HFFc6 (cell line): ENCODE measurements at places on chromosomes 4 and X. TPM values are rescaled to one million over a fixed set of nuclear protein-coding genes. Genes with fewer than 3 reads are reported as not detected.

DNA sequence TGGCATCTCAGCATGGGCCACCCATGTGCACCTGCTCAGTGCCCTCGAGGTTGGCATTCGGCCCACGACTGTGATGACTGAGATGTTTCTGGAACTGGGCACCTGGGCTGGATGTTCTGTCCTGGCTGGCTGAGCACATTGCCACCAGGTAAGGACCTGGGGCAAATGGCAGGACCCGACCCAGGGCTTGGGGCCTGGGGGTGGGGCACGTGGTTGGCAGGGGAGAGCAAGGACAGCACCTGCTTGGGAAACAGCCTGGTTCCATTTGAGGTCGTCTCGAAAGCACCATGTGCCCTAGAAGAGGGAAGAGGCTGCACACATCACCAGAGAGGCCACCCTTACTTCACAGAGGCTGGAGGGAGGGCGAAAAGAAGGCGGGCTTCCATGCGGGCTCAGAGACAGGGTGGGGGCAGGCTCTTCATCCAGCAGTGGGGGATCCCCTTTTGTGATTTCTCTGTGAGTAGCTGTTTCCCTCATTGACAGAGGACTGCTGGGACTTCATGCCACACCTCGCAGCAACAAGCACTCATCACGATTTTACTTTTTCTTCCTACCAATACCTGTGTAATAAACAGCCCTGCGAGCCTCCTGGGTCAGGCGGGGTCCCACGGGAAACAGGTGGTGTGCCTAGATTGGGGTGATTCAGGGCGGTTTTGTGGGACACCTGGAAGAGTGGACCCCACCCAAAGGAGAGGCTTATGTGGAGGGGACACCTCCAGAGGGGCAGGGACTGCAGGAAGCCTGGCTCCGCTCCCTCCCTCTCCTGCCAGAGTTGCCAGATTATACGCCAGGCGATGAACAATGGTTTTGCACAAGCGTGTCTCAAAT, 12.0 kb downstream of the TMEM187 start:
- no peak overlapping the region for H3K27ac ChIP-seq
- no peak overlapping the region for H3K4me3 ChIP-seq
- H3K4me1 ChIP-seq: peaks cover 12% of the 10 kb centered on the region; the same call in 1 of the 2 replicates
- H3K27me3 ChIP-seq: peaks cover 3% of the 10 kb centered on the region; the same call in 1 of the 2 replicates
- no peaks in the 10 kb centered on the region for H3K36me3 ChIP-seq

The TLR3 gene
- total RNA-seq: 0.21 to 0.52 TPM (median 0.51 TPM) in 3 replicates

The MGARP gene
- total RNA-seq: 10.4 and 39.2 TPM in 2 replicates

GRCh38 chr4:6699388-6699787, 5.7 kb downstream of the S100P start:
- peaks cover 28% of the 10 kb centered on the region for H3K4me1 ChIP-seq
- H3K36me3 ChIP-seq: peaks cover 17% of the 10 kb centered on the region
- no peak overlapping the region for H3K27ac ChIP-seq
- no peaks in the 10 kb centered on the region; the same call in 1 of the 2 replicates for H3K27me3 ChIP-seq

The TGIF2LX gene
- total RNA-seq: not detected in 3 replicates

The XAGE1B gene
- not detected in 3 replicates for total RNA-seq
